ENCODE measurements at places on chromosomes 7 and 10.

- no peak for DNase-seq
Observed at GRCh38 chr7:90961037-90961725, 303.1 kb upstream of the FZD1 start.

- no peak for DNase-seq
Observed at GRCh38 chr7:99010281-99010680, 131.9 kb downstream of the TRRAP start.

- no peak for DNase-seq
Observed at GRCh38 chr7:106001196-106001595, 38.1 kb downstream of the CDHR3 start.

DNA sequence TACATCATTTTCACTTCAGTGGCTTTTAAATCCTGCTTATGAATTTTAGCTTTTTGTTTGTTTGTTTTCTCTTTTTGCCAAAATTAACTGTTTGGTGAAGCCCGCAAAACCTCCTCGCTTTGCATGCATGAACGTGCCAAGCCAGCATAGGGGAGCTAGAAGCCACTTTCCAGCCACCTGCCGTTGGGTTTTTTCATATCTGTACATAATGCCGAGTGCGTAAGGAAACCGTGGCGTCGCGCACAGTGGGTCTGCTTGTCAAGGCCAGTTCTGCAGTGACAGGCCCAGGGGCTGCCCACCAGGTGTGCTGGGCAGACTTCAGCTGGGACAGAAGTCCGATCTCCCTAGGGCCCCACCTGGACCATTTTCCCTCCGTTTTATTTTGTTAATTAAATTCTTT lies 41.1 kb downstream of the WIPI2 start:
- DNase-seq, result no peak

DNA sequence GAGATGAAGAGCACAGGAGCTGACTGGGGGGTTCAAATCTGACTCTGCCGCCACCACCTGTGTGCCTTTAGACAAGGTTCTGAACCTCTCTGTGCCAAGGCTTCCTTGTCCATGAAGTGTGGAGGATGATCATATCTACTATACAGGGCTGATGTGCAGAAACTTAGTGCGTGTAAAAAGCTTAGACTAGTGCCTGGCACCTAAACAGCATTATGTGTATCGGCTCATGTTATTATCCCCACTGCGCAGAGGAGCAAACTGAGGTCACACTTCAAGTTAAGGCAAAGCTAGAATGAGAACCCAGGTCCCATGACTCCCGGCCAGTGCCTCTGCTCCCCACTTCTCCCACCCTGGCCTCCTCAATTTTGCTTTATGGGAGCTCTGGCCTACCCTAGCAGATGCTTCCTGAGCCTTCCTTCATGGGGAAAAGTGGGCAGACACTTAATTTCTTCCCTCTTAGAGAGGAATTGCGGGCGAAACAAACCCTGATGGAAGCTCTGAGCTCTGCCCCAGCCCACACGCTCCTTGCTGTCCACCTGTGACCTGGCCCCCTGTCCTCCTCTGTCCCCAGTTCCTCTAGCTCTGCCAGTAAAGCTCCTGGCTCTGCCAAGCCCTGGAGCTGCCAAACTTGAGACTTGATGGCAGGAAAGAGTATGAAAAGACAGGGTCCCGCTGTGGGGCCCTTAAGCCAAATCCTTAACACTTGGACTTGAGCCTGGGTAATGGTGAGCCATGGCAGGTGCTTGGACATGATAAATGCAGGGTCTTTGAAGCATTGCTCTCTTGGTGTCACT lies 71.0 kb downstream of the CDH23 start:
- DNase-seq, result no peak

- no peak for DNase-seq
Observed at GRCh38 chr10:130461631-130462030, 325.4 kb downstream of the GLRX3 start.

- no peak for DNase-seq
Observed at GRCh38 chr7:25659841-25660240, 431.6 kb upstream of the NPVF start.

DNA sequence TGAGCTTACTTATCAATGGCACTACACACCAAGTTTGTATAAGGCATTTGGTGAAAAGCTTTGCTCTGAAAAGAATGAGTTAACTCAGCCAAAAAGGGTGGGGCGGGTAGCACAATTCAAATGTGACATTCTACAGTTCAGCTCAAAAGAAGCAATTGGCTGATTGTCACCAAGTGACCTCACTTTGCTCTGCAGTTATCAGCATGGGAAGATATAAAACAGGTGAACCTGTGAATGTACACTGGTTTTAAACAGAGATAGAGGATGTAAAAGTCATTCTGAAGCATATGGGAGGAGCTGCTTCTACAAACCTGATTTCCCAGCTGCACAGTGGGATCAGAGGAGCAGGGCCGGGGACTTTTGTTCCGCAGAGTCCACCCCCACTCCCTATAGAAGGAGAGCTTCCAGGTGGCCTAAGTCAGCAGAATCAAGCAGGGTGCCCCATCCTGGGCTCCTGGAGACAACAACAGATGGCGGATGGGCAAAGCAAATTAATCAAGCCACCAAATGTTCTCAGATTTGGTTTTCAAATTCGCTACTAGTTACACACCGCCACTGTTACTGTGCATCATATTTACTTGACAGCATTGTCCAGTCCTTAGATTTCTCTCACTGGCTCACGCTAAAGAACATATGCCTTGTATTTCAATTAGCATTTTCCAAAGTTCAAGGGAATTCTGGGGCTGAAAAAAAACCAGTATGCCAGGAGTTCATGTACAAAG lies 27.5 kb upstream of the NPVF start:
- DNase-seq, result no peak

DNA sequence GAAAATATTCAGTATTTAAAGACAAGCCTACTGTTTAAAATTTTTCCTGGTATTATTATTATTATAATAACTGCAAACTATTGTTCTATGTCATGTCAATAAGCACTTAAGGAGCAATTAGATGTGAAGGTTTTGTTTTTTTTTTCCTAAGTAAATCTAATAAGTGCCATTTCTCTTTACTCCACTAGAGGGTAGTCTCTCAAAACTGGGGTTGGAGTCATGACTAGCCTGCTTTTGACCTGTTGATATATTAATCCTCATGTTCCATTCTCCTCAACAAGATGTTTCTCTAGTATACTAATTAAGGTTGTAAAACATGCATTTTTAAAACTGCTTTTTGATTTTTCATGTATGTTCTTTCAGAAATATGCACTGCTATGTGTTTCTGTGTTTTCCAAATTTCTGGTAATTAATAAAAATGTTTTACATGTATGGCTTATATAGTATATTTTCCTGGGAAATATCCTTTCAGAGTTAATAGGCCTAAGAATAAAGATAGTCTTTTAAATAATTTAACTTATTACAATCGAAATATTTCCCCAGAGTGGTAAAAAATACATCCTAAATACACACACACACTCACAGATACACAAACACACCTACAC lies 1.0 kb upstream of the LRRN3 start:
- DNase-seq, result no peak

GRCh38 chr7:50178166-50178565 lies 85.1 kb upstream of the ZPBP start:
- no peak for DNase-seq

GRCh38 chr10:31296754-31297153 lies 22.3 kb upstream of the ZEB1 start:
- no peak for DNase-seq

GRCh38 chr10:33638374-33638773 lies 303.9 kb upstream of the NRP1 start:
- no peak for DNase-seq

DNA sequence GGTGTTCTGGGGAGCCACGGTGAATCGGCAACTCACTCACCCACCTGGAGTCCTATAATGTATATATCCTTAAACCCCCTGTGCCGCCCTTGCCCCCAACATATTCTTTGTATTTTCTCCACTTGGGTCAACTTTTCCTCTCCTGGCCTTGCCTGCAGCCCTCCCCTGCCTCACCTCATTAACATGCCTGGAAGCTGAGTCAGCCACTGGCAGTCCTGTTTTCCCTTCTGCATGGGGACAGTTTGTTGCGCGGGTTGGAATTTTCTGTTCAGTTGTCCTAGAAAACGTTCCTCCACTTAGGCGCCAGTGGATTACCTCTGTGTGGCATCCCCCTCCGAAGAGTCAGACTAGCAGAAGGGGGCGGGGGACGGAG lies 97.4 kb downstream of the C10orf105 start:
- DNase-seq, result no peak

DNA sequence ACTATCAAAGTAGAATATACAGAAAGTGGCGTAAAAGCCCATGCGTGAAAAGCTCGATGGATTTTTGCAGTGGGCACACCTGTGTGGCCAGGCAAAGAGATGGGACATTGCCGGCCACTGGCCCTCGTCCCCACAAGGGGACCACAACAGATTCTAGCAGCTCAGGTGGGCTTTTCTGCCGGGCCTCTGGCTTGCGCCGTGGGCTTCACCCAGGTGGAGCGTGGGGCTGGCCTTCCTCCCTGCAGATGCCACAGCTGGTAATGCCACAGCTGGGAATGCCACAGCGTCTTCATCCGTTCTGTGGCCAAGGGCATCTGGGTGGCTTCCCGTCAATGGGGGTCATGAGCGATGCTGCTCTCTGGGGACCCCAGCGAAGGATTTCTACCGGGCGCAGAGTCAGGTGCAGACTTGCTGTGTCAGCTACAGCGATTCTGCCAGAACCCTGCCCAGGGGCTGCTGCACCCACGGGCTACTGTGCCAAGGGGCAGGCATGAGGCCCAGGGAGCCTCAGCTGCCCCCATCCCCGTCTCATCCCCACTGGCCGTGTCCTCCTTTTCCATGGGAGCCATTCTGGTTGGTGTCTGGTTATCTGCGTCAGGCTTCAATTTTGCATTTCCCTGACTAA lies 52.5 kb upstream of the NKX6-2 start:
- DNase-seq, result no peak

GRCh38 chr10:15571575-15571974 lies 148.1 kb downstream of the ITGA8 start:
- no peak for DNase-seq

DNA sequence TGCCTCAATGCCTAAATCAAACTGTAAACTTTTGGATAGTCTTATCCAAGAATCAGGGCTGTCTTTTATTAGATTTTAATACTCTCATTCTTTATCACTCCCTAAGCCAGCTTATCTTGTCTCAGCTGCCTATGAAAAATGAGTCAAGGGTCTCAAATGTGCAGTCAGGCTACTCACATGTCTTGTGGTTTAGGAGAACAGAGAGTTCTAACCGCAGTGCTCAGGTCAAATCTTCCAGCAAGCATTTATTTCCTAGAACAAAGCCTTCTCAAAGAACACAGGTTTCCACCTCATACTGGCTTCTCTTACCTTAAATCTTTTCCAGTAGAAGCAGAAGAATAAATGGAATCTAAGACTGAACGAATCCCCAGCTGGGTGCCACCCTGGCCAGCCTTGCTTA lies 23.5 kb downstream of the HTR5A start:
- no peak for DNase-seq

DNA sequence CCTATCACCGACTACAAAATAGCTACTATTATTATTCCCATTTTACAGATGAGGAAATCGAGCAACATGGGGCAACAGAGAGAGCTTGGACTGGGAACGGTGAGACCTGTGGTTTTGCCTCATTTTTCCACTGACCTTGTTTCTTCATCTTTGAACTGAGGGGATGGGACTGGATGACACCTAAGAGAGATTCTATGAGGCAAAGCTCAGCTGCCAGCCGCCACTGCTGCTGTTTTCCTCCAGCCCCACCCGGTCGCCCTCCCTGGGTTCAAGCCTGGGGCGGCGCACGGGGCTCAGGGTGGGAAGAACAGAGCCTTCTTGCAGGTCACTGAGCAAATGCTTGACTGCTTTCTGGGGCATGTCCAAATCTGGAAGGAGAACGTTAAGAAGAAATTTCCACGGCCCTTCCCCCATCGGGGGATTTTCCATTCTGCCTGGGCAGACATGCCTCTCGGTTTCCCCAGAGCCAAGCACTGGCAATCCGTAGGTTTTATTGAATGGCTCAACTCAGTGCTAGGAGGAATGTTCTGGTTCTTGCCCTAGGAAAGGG lies 12.3 kb downstream of the DDIT4 start:
- no peak for DNase-seq

GRCh38 chr7:82699773-82700186 lies 256.2 kb upstream of the CACNA2D1 start:
- DNase-seq, result no peak

DNA sequence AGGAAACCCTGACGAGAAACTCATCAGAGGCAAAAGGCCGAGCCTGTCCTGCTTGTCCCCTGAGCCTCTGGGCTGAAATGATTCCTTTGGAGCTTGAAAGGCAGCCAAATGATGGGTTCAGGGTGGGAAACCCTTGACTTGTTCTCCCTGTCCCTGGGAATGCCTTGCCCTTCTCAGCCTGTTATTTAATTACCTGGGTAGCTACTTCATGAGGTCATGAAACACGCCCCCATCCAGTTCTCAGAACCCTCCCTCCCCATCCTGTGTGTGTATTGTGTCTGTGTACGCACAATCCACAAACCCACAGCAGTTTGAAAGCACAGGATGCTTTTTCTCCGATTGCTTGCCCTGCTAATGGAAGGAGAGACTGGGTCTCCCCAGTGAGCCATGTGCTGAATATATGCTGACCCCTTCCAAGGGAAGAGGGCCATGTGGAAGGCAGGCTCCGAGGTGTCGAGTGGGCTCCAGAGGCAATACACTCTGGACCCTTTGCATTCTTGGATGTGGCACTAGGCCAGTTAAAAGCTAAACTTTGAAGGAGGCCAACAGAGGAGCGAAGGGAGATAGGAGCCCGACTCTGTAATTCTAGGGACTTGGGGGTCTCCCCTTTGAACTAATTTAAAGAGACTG lies 10.6 kb downstream of the DUSP5 start:
- DNase-seq, result no peak

DNA sequence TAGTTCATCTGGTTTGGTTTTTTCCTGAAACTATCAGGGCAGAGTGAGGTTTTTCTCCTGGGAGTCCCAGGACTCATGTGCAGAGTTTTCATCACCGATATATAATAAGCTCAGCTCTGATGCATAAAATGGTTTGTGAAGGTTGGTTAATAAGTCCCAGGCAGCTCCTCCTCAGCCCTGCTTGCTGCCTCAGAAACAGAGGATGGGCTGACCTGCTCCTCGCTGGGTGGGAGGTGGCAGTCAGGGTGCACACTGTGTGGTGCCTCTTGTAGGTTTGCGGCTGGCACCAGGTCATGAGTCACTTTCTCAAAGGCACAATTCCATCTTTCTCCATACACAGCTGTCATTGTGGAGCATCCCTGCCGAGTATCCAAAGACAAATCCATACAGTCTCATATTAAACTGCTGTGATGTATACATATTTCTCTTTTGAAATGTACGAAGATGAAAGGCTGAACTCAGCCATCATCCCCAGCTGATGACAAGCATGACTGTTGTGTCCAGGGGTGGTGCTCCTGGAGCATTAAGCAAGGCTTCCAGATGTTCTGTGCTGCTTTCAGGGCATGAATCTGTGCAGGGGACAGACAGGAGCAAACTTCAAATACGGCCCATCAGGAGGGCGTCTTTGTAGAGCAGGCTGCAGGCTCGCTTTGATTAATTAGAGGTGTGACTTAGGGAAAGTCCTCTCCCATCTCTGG lies 125.7 kb upstream of the NPS start:
- DNase-seq, result no peak

All from activated T-cell treated with anti-CD3 and anti-CD28 coated beads for 48 hours (primary cell).